Naive thymus-derived CD8-positive, alpha-beta T cell (primary cell): ENCODE measurements at places on chromosomes 11 and 22. TPM values are rescaled to one million over a fixed set of nuclear protein-coding genes. Genes with fewer than 3 reads are reported as not detected.

- H3K36me3 ChIP-seq = no peaks in the 10 kb centered on the region
- peaks cover 2% of the 10 kb centered on the region for H3K27me3 ChIP-seq
- H3K4me3 ChIP-seq = peak overlapping the region; percentile 56
- no peak for DNase-seq
- peaks cover 21% of the 10 kb centered on the region for H3K4me1 ChIP-seq
Observed at GRCh38 chr22:36807627-36808026, 9.2 kb downstream of the PVALB start.

GRCh38 chr11:17986711-17987220 is 26.1 kb downstream of the SERGEF start:
- H3K4me3 ChIP-seq = no peak overlapping the region
- DNase-seq = no peak
- no peaks in the 10 kb centered on the region for H3K27me3 ChIP-seq
- peaks cover 81% of the 10 kb centered on the region for H3K36me3 ChIP-seq

DNA sequence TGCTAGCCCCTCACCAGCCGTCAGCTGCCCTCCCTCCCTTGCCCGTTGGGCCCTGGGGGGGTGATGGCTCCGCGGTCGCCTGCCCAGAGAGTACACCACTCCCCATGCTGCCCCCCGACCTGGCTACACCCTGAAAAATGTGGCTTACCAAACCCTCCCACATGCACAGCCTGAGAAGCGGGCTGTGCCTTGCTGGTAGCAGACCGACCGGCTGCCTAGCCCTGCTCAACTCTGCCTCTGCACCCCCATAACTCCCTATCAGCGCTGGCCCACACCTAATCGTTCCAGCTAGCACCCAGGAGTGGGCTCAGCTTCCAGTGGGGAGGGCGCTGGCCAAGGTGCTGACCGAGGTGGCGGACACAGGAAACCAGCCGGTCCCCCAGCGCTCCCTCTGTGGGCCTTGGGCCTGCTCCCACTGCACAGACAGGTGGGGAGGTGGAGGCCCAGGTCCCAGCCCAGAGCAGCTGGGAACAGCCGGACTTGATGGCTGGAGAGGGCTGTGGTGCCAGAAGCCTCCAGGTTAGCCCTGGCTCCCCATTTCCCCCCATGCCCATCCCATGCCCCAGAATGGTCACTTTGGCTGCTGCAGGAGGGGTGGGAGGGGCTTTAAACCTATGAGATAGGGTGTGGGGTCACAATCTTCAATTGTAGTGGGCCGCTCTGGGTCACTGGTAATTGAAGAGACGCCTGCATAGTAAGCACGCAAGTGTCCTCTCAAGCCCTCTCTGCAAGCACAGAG is 32.1 kb upstream of the PRODH start:
- peaks cover 5% of the 10 kb centered on the region for H3K4me1 ChIP-seq
- peaks cover 14% of the 10 kb centered on the region for H3K27me3 ChIP-seq
- H3K36me3 ChIP-seq = no peaks in the 10 kb centered on the region
- H3K4me3 ChIP-seq = no peak overlapping the region
- H3K27ac ChIP-seq = no peak overlapping the region

DNA sequence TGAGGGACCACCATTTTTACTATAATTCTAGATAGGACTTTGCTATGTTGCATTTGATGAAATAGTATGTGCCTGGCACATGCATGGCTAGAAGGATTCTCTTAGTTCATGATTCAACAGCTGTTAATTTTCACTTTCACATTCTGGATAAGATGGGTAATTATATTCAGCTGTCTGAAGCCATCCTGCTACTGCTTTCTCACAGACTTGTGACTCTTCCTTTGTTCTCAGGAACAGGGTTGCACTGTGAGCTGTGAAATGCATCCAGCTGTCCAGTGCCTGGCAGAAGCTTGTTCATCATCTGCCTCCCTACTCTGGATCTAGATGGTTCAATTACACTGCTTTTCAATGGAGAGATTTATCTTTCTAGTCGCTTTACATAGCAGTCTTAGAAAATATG is 610.1 kb upstream of the ANO5 start:
- no peak overlapping the region for H3K4me3 ChIP-seq
- H3K27me3 ChIP-seq = no peaks in the 10 kb centered on the region
- no peaks in the 10 kb centered on the region for H3K36me3 ChIP-seq
- H3K4me1 ChIP-seq = no peaks in the 10 kb centered on the region
- DNase-seq = no peak
- H3K27ac ChIP-seq = no peak overlapping the region

GRCh38 chr22:40648386-40648785 is 11.9 kb upstream of the MRTFA start:
- DNase-seq = no peak
- H3K4me1 ChIP-seq = peaks cover 11% of the 10 kb centered on the region
- no peaks in the 10 kb centered on the region for H3K36me3 ChIP-seq
- H3K27ac ChIP-seq = peak overlapping the region; percentile 44
- H3K27me3 ChIP-seq = no peaks in the 10 kb centered on the region

Gene KRTAP5-10
- not detected for polyA plus RNA-seq

Gene C22orf15
- 0.81 TPM for polyA plus RNA-seq
